Right ventricle myocardium inferior (tissue), 1 donor: ENCODE measurements at places on chromosomes 5 and 9.

DNA sequence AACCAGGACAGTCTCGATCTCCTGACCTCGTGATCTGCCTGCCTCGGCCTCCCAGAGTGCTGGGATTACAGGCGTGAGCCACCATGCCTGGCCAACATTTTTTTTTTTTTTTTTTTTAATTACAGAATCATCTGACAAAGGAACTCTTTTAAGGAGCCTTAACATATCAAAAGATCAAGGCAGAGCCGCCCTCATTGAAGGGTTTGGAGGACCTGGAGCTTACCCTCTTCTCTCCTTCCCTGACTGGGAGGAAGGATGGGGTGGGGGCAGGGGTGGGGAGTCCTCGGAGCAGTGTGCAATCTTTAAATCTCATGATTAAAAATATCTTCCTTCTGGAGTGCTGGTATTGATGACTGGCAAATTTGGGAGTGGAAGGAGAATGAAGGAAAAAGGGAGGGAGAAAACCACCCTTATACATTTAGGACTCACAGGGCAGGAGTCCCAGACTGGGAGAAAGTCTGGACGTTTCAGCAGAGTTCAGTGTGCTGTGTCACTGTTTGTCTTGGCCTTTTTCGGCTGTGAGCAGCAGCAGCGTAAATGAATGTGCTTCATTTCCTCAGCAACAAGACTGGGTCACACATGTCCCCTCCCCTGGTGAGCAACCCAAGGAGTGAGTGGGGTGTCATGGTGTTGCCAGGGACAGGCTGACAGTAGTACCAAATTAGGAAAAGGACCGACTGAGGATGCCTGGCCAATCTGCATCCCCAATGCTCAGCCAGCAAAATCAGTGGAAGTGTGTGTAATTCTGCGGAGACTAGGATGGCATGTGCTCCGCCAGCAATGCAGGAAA, 115.3 kb upstream of the BNC2 start:
- DNase-seq = no peak

DNA sequence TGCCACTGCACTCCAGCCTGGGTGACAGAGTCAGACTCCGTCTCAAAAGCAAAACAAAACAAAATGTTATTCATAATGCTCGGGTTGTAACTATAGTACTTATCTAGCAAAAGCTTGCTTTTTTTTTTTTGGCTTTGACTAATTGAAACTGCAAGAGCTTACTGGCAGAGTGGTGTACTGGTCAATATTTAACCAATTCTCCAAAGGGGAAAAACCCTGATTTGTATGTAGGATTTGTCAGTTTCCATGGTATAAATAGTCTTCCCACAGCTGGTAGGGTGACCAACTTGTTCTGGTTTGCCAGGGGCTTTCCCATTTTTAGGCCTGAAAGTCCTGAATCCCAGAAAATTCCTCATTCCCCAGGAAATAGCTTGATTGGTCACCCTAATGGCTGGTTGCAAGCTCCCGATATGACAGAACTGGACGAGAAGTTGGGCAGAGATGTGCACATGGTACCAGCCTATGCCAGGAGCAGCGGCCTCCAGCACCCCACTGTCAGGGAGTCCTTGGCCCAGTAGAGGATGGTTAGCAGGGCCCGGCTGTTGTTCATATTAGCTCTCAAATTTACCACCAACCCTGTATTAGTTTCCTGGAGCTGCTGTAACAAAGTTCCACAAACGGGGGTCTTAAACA, 58.0 kb downstream of the FXN start:
- DNase-seq = no peak

DNA sequence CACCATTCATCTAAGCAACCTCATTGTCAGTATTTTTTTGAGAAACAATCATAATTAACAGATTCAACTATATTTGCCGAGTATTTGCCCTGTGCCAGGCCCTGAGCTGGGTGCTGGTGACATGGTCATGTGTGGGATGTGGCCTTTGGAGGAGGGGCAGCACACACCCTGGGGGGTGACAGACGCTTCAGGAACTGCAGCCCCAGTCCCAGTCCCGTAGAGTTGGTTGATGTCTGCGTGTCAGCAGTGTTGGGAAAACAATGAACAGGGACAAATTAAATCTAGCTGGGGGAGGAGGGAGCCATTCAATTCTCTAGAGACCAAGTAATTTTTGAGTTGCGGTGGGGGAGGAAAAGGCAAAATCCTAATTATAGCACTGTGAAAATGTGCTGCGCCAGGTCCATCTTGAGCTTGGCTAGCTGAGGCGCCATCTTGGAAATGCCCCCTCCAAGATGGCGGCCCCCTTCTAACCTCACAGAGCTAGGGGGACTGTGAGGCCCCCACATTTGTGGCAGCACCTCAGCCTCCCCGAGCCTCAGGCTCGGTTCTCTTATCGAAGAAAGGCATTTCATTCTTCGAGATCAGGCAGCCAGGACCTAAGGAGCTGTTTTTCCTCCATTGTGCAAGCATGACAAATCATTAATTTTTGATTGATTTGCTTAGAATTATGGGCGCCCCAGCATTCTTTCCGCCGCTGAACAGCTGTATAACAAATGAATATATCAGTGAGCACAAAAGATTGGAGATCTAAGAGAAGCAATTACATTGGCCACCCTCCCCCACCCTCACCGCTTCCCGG, 87.8 kb downstream of the ZNF618 start:
- no peak for DNase-seq

- DNase-seq = no peak
Measured at GRCh38 chr9:76617497-76618175, 146.6 kb upstream of the PCA3 start.

- DNase-seq = no peak
Measured at GRCh38 chr5:35136386-35136785, 88.6 kb upstream of the AGXT2 start.

GRCh38 chr5:147348046-147348445, 113.2 kb downstream of the STK32A start:
- no peak for DNase-seq

- no peak for DNase-seq
Measured at GRCh38 chr5:96096724-96097123, 135.1 kb upstream of the ELL2 start.

DNA sequence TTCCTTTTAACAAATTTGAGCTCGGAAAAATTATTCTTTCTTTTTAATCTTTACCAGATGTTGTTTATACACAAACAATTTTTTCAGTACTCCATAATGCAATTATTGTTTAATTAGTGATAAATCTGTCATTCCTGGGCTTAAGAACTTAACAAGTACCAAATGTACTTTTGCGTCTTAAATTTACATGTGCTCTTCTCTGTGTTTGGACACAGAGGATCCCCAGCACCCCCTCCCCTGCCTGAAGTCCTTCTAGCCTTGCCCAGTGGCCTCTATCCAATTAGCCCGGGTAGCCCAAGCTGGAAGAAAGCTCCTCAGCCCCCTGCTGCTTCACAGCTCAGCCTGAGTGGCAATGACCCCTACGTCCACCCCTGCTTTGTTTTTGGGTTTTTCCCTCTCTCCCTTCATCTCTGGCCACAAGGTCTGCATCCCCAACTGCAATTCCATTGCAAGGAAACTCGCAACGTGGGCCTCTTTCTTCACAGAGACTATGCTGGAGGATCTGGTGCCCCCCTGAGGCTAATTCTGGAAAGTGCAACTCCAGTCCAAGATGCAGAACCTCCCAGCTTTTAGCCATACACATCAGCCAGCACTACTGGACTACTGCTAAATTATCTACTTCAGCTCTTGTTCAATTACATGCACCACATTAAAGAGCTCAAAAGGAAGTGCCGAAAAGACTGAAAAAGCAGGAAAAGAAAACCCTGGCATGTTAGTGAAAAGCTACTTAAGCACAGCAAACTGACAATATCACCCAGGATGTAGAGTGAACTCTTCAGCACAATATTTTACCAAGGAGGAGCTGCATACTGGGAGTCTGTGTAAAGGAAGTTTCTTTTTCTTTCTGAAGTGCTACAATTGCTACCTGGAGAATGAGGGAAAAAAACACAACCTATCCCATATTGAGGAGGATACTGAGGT, 186.2 kb downstream of the FANCC start:
- DNase-seq = no peak
